Activated T-helper 17 cell treated with anti-CD3 and anti-CD28 coated beads, Interleukin-2, amount 50 U/mL, for 72 hours (primary cell): ENCODE measurements at places on chromosomes 1 and 21. TPM values are rescaled to one million over a fixed set of nuclear protein-coding genes. Genes with fewer than 3 reads are reported as not detected.

DNA sequence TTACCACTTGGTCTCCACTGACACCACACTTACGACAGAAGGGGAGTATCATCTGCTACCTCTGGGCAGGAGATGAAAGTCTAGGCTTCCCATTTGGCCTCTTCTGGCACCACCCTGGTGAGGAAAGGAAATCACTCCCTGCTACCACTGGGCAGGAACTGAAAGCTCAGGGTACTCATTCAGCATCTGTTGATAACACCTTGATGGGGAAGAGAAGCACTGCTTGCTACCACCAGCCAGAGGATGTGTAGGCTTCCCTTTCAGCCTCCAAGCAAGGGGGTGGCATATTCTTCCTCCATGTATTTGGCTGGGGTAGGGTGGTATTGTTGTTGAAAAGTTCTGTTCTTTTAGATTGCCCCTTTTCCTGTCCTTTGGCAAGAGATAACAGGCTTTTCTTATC, 115.0 kb downstream of the ACBD6 start:
- ATAC-seq: peak; percentile 44

DNA sequence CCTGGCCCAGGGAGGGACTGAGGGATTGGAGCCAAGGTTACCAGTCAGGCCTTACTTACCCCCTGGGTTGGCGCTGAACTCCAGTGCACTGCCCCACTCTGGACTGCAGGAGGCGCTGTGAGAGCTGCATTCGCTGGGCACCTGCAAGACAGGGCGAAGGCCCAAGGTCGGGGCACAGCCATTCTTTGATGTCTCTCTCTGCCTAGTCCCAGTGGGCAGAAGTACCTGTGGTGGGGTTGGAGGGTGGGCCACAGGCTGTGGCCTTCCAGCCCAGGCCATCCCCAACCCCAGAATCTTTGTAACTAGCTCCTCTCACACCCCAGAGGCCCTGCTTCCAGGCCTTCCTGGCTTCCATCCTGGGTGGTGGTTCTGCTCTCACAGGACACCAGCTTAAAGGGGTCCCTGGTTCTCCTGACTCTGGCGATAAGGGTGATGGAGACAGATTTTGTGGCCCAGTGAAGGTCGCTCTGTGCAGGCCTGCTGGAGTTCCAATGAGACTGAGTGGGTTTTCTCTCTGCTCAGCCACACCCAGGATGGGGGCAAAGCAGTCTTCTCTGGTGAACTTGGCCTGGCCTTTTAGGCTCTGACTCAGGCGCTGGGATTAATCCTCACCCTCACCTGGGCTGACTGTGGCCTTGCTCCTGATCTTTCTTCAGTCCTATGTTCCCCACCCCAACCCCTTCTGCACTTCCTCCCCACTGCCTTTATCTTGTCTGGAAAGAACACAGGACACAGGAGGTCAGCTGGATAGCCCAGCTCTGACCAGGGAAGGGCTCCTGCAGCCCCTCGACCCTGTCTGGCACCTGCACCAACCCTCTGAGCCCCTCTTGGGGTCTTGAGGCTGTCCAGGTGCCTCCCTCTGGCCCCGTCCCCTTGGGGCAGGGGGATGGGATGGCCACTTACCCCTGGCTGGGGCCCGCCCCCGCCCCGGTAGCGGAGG, 954 bp downstream of the MYOG start:
- ATAC-seq: peak; percentile 40

GRCh38 chr1:22736501-22737080, 26.0 kb downstream of the EPHB2 start:
- ATAC-seq: no peak

GRCh38 chr1:28259934-28260802, 850 bp downstream of the SESN2 start:
- ATAC-seq: no peak

- ATAC-seq: no peak
Measured at GRCh38 chr1:119160866-119161265, 20.4 kb upstream of the WARS2 start.

DNA sequence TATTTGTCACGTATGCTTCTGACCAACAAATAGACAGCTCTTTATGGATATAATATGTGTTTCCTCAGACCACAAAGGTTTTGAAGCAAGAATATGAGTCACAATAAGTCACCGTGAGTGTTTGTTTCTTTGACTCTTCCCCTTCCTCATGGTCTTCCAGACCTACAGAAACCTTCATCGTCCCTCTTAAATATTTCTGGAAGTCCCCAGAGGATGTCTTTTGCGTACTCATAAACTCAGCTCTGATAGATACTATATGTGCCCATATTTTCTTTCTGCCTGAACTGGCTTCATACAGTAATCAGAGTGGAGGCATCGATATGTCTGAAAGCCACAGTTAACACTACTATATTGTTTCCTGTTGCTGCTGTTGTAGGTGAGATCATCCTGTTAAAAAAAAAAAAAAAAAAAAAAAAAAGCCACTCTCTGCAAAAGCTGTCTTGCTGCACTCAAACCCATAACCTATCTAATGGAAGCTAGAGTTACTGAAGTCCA, 38.4 kb downstream of the ADAMTS1 start:
- no peak for ATAC-seq

DNA sequence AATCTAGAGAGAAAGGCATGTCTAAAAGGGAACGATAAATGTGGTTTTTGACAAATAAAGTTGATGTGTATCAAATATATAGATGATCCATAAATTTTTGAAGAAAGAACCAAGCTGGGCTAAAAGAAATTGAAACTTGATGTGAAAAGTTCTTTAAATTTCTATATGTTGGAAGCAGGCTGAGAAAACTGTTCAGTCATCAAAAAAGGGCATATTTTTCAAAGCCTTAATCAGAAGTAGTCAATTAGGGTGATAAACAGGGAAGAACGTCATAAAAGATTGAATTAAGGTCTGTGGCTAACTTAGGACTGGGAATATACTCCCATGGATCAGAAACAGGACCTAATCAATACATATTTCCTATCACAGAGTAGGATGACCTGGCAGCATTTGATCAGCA, 211.4 kb upstream of the ZRANB2 start:
- no peak for ATAC-seq

GRCh38 chr1:114154146-114154962, 685 bp upstream of the SYT6 start:
- ATAC-seq: no peak

- ATAC-seq: no peak
Measured at GRCh38 chr21:17673261-17674020, 60.7 kb upstream of the BTG3 start.

DNA sequence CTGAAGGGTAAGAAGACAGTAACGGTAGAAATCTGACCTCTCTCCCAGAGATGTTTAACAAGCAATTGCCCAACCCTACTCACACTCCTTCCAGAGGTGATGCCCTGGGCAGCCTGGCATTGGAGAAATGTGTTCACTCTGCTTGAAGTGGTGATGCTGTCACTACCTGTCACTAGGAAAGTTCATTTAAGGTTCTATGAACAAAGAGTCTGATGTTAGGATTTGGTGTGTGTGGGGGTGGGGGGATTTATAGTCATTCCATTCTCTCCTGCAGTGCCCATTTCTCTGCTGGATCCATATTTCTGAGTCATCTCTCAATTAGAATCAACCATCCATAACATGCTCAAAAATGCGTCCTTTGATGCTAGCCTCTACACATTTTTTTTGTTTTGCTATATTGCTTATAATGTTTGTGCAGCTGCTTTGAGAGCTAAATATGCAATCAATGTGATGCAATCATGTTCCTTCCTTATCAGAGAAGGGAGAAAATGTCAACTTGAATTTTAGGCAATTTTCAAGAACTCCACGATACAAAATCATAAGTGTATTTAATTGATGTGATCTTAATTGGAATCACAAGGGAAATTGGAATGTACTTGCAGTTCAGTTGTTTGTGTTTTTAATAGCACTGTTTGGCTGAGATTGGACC, 173.9 kb downstream of the DUSP10 start:
- ATAC-seq: no peak

DNA sequence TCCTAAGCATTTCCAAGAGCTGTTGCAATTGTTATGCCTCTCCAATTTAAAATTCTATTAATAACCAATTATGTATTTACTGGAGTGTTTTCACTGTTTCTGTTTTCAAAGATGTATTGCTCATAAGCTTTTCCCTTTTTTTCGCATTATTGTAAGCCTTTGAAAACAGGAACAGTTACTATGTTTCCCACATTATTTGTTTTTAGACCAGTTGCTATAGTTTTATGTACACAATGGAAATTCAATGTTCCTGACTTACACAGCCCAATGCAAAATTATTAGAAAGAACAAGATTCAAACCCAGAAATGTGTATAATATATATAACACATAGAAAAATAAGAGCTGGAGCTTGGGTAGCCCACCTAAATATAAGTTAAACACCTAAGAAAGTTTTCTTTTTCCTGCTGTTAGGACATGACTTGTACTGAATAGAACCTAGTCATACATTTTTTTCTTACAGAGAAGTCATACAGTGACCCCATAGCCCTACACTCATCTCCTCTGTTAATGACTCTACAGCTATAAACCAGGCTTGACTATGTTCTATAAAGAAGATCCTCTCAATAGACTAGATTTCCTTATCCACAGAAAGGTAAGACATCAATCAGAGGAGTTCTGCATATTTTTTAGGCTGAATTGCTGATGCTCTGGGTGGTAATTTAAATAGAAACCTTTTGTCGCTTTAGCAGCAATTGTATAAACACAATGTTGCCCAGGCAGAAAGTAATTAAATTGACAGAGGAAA, 299.6 kb downstream of the USH2A start:
- no peak for ATAC-seq

GRCh38 chr1:42340093-42340492, 5.1 kb upstream of the FOXJ3 start:
- ATAC-seq: no peak

GRCh38 chr1:61956016-61956645, 213.9 kb downstream of the PATJ start:
- ATAC-seq: no peak

DNA sequence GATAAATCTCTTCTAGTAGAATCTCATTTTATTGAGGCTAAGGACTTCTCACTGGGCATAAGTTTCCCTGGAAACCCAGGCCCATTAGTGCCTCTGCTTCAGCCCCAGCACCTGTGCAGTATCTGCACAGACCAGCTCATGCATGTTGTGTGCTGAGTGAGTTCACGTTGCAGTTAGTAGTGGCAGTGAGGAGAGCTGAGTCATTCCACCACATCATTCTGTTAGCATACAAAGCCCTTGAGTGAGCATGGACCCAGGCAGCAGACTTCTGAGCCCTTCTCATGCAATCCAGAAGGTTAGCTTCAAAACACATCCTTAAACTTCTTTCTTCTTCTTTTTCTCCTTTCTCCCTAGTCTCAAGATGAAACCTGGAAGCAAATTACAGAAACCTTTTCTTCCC, 45.8 kb upstream of the NTPCR start:
- ATAC-seq: peak; percentile 92

GRCh38 chr1:226711976-226712741, 26.9 kb downstream of the ITPKB start:
- ATAC-seq: peak; percentile 75

GRCh38 chr1:246304484-246305259, 202.4 kb downstream of the SMYD3 start:
- ATAC-seq: no peak

DNA sequence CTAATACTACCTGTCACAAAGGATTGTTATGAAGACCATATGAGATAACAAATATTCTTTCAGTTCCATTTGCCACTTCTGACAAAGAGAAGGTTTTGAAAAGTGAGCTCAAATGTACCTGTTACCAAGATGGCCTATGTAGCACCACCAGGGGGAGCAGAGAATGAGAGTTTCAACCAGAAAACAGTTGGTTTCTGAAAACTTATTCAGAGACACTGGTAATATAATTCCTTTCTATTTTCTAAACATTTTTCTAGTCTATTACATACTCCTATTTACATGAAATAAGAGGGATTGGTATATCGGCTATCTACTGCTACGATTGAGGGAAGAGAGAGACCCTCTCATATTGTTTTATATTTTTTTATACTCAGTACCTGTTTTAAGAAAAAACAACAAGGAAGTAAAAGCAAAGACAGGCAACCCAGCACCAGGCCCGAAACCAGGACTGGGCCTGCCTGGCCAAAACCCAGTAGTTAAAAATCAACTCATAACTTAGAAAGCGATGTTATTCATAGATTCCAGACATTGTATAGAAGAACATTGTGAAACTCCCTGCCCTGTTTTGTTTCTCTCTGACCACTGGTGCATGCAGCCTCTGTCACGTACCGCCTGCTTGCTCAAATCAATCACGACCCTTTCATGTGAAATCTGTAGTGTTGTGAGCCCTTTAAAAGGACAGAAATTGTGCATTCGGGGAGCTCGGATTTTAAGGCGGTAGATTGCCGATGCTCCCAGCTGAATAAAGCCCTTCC, 48.3 kb downstream of the IL23R start:
- no peak for ATAC-seq

DNA sequence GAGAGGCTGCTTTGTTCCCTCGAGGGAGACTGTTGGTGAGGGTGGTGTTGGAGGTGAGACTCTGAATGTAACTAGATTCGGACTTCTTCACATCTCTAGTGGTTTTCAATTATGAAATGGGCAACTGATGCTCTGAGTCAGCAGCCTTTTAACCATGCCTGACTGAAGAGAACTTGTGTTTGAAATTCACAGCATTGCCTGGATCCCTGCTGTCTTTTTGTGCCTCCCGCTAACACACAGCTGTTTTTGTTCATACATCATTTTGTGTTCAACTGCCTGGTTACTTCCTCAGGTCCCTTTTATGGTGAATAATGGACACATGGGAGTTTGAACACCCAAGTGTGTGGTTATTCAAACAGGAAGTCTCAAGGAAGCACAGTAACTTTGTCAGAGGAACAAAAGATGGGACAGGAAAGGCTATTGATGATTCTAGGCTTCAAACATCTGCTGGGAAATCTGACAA, 16.8 kb downstream of the LAMC1 start:
- ATAC-seq: no peak

GRCh38 chr1:50332941-50333594, 90.2 kb downstream of the DMRTA2 start:
- peak; percentile 86 for ATAC-seq

DNA sequence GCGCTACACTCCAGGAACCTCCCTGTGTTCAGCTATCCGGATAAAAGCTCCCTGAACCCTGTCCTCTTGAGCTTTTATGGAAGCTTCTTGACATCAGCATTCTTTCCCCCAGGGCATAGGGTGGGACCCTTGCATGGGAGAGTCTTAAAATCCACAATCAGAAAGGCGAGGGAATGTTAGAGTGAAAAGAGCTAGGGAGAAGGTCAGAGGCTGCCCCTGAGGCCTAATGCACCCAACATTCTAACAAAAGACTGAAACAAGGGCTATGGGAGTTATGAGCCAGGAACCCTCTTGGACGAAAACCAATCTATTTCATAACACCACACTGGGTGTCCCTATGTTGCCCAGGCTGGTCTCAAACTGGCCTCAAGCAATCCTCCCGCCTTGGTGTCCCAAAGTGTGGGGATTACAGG, 36.7 kb downstream of the NEK2 start:
- no peak for ATAC-seq

The TMEM81 gene
- 3.1 TPM for total RNA-seq

The SPRR1B gene
- total RNA-seq: not detected

The ADAMTS5 gene
- not detected for total RNA-seq

The RNU1-1 gene
- 1,202 TPM for total RNA-seq

The KRTAP19-3 gene
- total RNA-seq: not detected

The TNFRSF8 gene
- 216 TPM for total RNA-seq

The CCDC27 gene
- total RNA-seq: not detected

The S100A7A gene
- total RNA-seq: not detected
